ENCODE measurements at places on chromosomes 16 and 17. TPM values are rescaled to one million over a fixed set of nuclear protein-coding genes. Genes with fewer than 3 reads are reported as not detected.

The FN3KRP gene
- 42.6 TPM for total RNA-seq

The TBC1D26 gene
- 0.31 TPM for total RNA-seq

GRCh38 chr16:96935-97381 is 18.9 kb downstream of the MPG start:
- H3K36me3 ChIP-seq = no peaks in the 10 kb centered on the region
- H3K4me1 ChIP-seq = peaks cover 5% of the 10 kb centered on the region
- H3K4me3 ChIP-seq = no peak overlapping the region
- H3K27ac ChIP-seq = peak overlapping the region; percentile 40
- no peaks in the 10 kb centered on the region for H3K27me3 ChIP-seq

- H3K36me3 ChIP-seq = peaks cover 37% of the 10 kb centered on the region
- no peaks in the 10 kb centered on the region for H3K4me1 ChIP-seq
- DNase-seq = no peak
- no peak overlapping the region for H3K27ac ChIP-seq
Observed at GRCh38 chr16:8898660-8899318, 16.6 kb downstream of the LITAFD start.

DNA sequence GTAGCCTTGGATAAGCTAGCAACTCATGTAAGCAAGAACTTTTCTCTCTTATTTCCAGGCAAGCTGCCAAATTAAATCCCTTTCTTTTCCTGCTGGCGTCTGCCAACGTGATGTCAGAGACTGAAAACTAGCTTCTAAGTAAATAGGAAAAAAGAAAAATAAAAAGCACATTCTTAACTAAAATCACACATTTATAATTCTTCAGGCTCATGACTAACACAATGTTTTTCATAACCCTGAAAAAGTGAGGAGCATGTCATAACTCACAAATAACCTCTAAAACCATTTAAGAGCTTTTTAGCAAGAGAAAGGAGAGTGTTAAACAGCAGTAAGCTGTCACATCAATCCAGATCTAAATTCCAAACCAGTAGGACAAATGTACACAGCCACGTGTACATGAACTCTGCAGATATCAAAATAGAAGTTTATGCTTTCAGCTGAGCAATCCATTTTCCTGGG is 110.0 kb downstream of the N4BP1 start:
- H3K4me1 ChIP-seq = no peaks in the 10 kb centered on the region
- H3K27ac ChIP-seq = no peak overlapping the region
- no peaks in the 10 kb centered on the region for H3K27me3 ChIP-seq
- DNase-seq = no peak
- no peak overlapping the region for H3K4me3 ChIP-seq

- peaks cover 13% of the 10 kb centered on the region for H3K4me1 ChIP-seq
- no peak overlapping the region for H3K4me3 ChIP-seq
- peaks cover 3% of the 10 kb centered on the region for H3K36me3 ChIP-seq
- H3K27ac ChIP-seq = no peak overlapping the region
- H3K27me3 ChIP-seq = peaks cover 24% of the 10 kb centered on the region
Observed at GRCh38 chr16:79417601-79418008, 182.9 kb downstream of the MAF start.

DNA sequence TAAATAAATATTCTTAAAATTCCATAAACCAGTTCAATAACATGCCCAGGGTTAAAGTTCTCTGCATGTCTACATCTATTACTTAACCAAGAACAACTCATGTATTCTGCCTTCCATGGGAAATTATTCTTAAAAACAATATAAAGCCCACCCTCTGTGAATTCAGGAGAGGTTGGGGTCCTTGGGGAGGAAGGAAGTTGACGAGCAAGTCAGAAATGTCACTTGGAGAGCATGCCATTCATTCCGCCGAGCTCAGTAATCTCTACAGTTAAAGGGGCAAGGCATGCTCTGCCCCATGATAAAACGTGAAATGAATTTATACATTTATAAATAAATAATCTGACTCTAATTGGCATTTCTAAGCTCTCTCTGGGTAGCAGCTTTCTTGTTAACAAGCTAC is 405.1 kb downstream of the TOX3 start:
- H3K4me3 ChIP-seq = no peak overlapping the region
- no peaks in the 10 kb centered on the region for H3K36me3 ChIP-seq
- no peaks in the 10 kb centered on the region for H3K27me3 ChIP-seq
- H3K4me1 ChIP-seq = no peaks in the 10 kb centered on the region

- no peak overlapping the region for H3K27ac ChIP-seq
- no peaks in the 10 kb centered on the region for H3K27me3 ChIP-seq
- peaks cover 1% of the 10 kb centered on the region for H3K36me3 ChIP-seq
- DNase-seq = no peak
Observed at GRCh38 chr17:74812109-74813009, 36.2 kb upstream of the NAT9 start.
